ENCODE measurements at places on chromosomes 7 and 10. TPM values are rescaled to one million over a fixed set of nuclear protein-coding genes. Genes with fewer than 3 reads are reported as not detected.

Gene ZNF804B
- total RNA-seq, result not detected

DNA sequence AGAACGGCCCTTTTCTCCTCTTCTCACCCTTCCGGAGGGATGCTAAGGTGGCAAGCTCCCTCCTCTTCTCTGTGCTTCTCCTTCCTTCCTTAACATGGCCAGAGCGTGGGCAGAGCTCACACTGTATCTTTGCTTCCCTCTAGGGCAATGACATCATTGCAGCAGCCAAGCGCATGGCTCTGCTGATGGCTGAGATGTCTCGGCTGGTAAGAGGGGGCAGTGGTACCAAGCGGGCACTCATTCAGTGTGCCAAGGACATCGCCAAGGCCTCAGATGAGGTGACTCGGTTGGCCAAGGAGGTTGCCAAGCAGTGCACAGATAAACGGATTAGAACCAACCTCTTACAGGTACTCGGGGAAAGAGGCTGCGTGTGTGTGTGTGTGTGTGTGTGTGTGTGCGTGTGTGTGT is 36.6 kb downstream of the AP3M1 start:
- DNase-seq, result no peak

Gene SPDYE2B
- total RNA-seq, result not detected

DNA sequence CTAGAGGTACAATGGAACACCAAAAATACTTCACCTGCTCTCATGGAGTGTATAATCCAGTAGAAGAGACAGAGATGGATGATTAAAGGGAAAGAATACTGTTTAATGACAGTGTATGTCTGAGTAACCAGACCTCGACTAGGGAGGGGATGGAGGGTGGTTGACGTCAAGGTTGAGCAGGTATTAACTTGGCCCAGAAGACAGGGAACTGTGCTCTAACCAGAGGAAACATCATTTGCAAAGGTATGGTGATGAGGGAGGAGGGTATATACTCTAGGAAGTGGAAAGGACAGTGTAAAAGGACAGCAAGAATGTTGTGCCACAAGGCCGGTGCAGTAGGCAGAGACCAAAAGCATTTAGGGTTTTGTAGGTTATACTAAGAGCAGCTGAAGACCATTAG is 2.9 kb downstream of the MIOS start:
- DNase-seq, result no peak

GRCh38 chr7:73786588-73786987 is 16.5 kb upstream of the CLDN3 start:
- no peak for DNase-seq

DNA sequence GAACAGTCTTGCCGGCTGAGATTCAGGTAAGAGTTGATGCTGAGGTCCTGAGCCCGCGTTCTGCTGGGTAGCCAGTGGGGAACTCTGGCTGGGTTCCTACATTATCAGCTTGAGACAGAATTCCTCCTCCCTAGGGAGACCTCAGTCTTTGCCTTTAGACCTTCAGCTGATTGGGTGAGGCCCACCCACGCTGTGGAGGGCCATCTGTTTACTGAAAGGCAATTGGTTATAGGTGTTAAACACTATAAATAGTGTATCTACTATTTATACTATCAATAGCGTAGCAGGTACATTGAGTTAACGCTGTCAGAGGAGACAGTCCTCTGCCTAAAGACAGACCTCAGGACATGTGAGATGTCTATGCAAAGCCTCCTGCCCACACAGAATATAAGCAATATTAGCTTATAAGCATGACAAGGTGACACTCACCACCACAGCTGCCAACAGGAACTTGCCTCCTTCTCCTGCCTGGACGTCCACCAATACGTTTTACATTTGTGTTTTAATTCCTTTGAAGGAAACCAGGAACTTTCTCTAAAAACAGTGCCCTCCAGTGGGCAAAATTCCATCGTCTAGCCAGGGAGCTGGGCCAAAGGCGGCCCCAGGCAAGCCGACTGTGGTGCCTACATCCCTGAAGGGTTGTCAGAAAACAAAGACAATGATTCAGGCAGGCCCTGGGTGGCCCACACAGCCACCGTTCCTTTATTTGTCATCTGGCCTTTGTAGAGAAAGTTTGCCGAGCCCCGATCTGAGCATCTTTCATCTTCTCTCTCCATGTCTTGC is 58.8 kb downstream of the INSIG1 start:
- DNase-seq, result no peak

Gene TAS2R39
- total RNA-seq, result not detected

Gene DRGX
- total RNA-seq, result not detected

GRCh38 chr10:12455766-12456165 is 106.4 kb downstream of the CAMK1D start:
- DNase-seq, result no peak

DNA sequence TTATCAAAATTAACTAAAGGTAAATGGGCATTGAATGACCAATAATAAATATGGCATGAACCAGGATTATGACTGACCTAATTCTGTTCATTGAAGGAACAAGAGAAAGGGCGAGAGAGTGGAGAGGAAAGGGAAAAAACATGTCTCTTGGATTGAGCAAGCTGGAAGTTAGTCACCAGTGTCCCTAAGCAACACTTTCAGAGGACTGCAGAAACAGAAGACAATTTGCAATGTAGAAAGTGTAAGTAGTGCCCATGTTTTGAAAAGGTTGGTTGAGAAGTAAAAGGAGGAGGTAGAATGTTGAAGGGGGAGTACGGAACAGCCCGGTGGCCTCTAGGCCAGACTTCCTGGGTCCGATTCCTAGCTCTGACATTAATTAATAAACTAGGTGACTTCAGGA is 94.6 kb downstream of the FAS start:
- DNase-seq, result no peak

DNA sequence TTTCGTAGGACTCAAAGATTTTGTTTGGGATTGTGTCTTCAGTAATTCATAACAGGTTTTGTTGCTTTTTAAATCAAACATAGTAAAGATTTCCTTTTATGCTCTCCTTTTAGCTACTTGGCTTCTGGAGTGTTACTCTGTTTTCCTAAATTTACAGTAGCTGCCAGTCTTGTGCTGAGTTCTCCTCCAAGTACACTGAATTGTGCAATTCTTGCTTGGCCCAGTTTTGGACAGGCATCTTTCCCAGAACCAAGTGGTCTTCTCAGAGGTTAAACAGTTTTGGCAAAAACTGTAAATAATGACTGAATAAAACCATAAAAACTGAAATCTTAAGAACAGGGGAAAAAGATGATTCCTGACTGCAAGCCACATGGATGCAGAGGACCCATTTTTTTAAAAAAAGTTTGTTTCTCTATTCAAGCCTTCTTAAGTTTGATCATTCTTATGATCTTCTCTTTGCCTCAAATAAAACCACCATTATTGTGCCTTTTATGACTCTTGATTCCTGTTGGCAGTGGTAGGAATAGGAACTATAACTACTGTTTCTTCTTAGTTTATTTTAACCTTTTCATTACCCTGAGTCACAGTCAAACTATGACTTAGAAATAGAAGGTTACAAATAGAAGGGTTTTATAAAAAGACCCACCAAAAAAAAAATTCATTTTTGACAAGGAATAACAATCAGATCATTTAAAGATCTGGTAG is 88.0 kb downstream of the MDFIC start:
- no peak for DNase-seq

DNA sequence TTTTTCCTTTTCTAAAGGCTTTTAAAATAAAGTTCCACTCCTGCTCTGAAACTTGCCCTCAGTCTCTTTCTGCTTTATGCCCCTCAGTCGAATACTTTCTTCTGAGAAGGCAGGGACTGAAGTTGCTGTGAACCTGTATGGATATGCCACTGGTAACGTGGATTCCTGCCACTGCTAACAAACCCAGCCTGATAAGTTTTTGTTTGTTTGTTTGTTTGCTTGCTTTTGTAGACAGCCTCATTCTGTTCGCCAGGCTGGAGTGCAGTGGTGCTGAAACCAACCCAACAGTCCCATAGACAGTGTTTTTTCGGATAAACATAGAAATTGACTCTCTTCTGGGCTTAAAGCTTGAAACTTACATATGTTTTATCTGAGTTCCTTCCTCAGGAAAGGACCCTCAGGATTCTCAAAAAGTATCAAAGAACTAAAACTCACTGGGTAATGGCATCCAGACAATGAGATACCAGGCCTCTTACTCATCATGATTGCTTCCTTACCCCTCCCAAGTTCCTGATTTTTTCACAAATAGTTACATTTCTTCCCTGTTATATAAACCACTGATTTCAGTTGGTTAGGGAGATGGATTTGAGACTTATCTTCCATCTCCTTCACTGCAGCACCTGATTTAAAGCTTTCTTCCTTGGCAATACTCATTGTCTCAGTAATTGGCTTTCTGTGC is 273.6 kb downstream of the SDHAF3 start:
- no peak for DNase-seq

DNA sequence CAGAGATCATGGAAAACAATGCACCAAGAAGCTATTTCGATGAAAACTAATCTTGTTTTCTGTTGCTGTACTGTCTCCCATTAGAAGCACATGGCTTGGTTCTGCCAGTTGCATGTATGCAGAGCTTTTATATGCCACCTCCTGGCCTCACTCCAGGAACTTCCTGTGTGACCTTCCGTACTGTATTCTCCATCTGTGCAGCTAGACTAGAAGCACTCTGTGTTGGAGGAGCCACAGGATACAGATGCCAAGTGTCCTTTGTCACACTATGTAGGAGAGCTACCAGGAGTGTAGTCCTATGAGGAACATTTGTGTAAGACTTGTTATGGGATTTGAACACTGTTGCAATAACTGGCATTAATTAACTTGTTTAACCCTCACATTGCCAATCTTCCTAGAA is 503.5 kb upstream of the TPK1 start:
- no peak for DNase-seq

- no peak for DNase-seq
Observed at GRCh38 chr7:124515106-124515830, 250.3 kb downstream of the GPR37 start.

GRCh38 chr7:140526214-140526613 is 46.9 kb upstream of the MKRN1 start:
- DNase-seq, result no peak

Gene GPAM
- 9.2 TPM for total RNA-seq

DNA sequence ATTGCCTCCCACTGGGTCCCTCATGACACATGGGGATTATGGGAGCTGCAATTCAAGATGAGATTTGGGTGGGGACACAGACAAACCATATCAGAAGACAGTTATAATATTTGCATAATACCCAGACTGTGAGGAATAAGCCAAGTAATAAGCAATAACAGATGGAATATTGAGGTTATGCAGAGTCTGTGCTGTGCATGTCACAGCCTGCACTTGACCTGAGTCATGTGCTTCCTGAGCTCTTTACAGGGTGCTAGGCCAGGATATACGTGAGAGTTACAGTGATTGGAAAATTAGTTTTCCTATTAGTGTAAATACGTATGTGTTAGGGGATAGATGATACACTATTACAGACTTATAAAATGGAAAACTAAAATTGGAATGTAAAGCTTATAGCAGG is 288.7 kb downstream of the SDK1 start:
- DNase-seq, result no peak

DNA sequence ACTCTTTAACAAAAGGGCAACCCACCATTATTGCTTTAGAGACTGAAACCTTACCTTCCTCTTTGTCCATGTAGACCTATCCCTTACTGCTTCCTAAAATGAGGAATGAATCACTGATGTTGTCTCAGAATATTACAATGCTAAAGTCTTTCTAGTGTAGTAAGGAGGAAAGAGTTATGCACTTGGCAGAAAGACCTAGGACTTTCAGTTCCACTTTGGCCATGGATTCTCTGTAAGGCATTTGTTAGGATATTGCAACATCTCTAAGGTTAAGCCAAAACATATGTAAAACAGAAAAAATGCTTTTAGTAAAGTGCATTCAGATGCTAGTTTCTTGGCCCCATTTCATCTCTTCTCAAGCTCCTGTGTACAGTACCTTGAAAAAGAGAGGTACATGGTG is 230.9 kb downstream of the PARD3 start:
- no peak for DNase-seq

GRCh38 chr7:4998244-4998643 is 39.3 kb upstream of the MMD2 start:
- DNase-seq, result no peak

- DNase-seq, result no peak
Observed at GRCh38 chr10:84140036-84140379, 699 bp downstream of the GHITM start.

GRCh38 chr10:71846816-71847215 is 4.2 kb downstream of the PSAP start:
- no peak for DNase-seq

DNA sequence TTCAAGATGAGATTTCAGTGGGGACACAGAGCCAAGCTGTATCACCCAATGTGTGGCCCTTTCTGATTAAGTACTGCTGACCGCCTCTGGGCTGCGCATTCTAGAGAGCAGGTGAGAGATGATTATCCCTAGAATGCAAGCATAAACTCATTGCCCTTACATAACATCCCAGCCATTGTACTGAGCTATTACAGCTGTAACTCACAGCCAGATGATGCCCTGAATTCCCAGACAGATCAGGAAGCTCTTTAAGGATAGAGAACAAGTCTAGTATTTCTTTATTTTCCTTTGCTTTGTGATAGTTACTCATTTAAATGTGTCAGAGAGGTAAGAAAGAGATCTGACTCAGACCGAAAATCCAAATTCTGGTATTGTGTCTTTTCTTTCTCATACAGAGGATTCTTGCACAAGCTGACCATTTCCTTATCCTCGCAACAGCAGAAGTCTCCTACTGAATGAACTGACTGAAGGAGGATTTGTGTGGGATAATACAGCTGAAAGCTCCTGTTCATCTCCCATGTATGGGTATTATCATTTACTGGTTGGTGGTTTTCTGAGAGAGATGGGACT is 58.4 kb downstream of the ZNF22 start:
- DNase-seq, result no peak

Gene LRMDA
- total RNA-seq, result not detected

- no peak for DNase-seq
Observed at GRCh38 chr7:39979406-39980073, 29.5 kb downstream of the CDK13 start.

GRCh38 chr10:130244031-130244927 is 108.1 kb downstream of the GLRX3 start:
- DNase-seq, result no peak

DNA sequence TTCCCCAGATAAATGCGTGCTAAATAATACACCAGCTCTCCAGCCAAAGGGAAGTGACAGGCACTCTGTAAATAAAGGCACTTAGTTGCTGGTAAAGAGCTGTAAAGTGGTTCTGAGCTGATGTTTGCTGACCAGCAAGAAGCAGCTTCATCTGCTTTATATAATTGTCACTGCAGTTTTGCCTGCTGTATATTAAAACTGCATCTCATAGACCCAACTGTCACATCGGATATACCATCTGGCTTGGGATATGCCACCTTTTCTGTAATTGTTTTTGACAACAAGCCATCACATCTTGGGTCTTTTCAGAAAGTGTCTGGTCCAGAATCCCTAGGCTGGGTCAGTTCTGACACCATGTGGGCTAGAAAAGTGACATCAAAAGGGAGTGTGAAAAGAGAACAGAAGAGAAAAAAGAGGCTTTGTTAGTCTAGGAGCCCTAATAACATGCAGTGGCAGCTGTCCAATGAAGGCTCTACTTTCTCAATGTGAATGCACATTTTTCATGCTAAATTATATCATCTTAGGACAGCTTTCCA is 697.6 kb downstream of the KCNMA1 start:
- no peak for DNase-seq

Gene ST8SIA6
- total RNA-seq, result not detected

- no peak for DNase-seq
Observed at GRCh38 chr10:51773681-51774080, 74.3 kb upstream of the CSTF2T start.

Gene PRR15
- total RNA-seq, result not detected

All from GM12878 (cell line).